Naive B cell (primary cell): ENCODE measurements at places on chromosomes 2 and 18. TPM values are rescaled to one million over a fixed set of nuclear protein-coding genes. Genes with fewer than 3 reads are reported as not detected.

Gene ADAM23
- 1.3 TPM for polyA plus RNA-seq

DNA sequence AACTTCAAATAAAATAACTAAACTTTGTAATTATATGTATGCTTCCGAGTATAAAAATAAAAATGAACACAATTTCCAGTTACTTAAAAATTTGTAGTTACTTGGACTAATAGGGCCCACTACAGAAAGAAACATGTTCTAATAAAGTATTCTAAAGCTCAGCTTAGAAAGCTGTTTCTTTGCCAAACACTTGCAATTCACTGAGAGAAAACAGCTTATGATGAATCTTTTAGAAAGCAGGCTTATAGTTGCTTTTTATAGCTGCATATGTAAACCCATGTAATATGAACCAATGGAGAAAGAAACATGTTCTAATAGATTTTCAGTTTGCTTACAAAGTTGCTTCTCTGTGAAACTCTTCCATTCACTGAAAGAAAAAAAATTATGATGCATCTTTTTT, 766.0 kb downstream of the LRP1B start:
- DNase-seq, result no peak

Gene MPHOSPH10
- polyA plus RNA-seq, result 24.6 TPM

Gene FBXO36
- polyA plus RNA-seq, result 1.4 TPM

- DNase-seq, result no peak
Observed at GRCh38 chr2:120433816-120434290, 87.9 kb downstream of the INHBB start.
